ENCODE measurements at places on chromosomes 5 and 9.
A peak's percentile ranks its signal among the peaks of the same experiment; 100 is the strongest.

GRCh38 chr9:2601785-2602378 is 19.7 kb upstream of the VLDLR start:
- no peak for DNase-seq

DNA sequence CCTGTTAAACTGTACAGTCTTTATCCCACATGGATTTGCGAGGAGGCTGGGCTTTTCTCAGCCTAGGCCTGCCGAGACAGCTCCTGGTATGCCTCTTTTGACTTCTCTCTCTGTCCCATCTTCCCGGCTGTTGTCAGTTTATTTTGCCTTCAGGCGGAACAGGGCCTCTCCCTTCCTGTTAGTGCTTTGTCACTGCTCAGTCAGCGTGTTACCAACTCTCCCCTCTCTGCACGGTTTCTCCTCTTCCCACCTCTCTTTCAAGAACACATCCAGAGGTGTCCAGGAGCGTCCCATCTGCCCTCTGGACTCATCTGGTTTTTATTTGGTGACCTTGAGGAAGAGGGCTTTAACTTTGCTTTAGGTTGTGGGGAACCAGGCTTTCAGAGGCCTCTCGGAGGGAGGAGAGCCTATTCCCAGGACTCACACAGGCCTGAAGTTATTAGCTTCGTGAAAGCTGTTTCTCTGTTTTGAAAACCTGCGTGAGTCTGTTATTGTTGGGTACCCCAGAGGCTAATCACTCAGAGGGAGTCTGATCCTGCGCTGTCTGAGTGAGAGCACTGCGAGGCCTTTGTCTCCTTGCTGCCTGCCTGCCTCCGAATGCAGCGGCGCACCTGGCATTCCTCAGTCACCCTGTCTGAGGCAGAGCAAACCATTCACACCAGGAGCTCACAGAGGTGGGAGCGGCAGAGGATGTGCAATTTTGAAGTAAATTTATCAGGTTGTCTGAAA is 234.4 kb upstream of the MPDZ start:
- DNase-seq = no peak

DNA sequence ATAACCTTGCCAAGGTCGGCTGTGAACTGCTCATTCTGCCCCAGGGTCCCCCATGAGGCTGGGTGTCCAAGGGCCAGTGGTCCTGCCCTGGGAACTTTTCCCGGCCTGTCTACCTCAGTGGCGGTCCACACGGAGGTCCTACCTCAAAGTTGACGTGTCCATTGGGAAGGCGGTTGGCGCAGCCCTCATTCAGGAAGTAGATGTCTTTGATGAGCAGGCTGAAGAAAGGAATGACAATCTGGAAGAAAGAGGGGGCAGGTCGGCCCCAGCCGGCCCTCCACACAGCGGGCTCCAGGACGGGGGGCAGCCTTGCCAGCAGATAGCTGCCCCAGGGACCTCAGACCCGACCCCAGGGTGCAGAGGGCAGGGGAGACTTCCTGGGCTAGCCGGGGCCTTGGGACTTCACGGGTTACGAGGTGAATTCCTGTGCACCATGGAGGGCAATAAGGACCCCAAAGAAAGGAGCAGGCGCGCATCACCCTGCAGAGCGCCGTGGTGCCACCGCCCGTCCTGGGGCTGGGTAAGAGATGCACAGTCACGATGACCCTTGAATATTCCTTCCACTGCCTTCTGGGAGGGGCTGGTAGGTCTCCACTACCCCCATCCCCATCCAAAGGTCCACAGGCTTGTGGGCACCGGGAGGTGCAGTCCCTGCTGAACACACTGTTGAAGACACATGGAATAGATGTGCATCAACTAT is 42.9 kb upstream of the RNF130 start:
- no peak for DNase-seq

- DNase-seq = no peak
Measured at GRCh38 chr9:98842510-98842909, 35.0 kb downstream of the GALNT12 start.

GRCh38 chr5:166178411-166179080 is 2112.9 kb upstream of the WWC1 start:
- DNase-seq = no peak

GRCh38 chr9:124776618-124776953 is 347 bp upstream of the OLFML2A start:
- DNase-seq = no peak

- no peak for DNase-seq
Measured at GRCh38 chr5:83265318-83265717, 188.0 kb downstream of the XRCC4 start.

DNA sequence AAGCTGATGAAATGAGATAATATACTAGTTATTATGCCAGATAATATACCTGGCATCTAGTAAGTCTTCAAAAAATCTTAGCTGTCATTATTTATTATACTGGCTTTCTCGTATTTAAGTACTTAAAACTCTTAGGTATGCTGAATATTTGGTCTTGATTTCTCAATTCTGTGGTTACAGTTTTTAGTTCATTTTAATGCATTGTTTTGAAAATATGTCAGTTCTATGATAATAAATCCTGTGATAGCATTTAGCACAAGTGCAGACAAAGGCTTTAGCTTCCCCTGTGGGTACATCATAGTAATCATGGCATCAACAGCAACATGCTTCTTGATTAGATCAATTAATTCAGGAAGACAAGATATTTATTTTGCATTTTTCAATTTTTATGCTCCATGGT is 133.0 kb downstream of the SMC2 start:
- no peak for DNase-seq

DNA sequence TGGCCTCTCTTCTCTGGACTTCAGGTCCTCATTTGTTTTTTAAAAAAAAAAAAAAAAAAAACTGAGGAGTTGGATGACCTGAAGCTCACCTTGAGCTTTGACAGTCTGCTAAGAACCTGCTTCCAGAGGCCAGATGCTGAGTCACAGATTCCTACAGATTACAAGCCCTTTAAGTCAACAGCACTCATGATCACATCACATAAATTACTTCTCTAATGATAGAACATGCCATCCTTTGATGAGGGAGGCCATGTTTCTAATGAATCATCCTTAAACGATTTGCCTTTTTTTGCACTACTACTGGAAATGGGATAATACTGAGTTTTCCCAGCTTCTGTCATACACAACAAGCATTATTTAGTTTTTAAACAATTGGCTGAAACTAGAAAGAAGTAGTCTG is 34.2 kb upstream of the MYOT start:
- no peak for DNase-seq

DNA sequence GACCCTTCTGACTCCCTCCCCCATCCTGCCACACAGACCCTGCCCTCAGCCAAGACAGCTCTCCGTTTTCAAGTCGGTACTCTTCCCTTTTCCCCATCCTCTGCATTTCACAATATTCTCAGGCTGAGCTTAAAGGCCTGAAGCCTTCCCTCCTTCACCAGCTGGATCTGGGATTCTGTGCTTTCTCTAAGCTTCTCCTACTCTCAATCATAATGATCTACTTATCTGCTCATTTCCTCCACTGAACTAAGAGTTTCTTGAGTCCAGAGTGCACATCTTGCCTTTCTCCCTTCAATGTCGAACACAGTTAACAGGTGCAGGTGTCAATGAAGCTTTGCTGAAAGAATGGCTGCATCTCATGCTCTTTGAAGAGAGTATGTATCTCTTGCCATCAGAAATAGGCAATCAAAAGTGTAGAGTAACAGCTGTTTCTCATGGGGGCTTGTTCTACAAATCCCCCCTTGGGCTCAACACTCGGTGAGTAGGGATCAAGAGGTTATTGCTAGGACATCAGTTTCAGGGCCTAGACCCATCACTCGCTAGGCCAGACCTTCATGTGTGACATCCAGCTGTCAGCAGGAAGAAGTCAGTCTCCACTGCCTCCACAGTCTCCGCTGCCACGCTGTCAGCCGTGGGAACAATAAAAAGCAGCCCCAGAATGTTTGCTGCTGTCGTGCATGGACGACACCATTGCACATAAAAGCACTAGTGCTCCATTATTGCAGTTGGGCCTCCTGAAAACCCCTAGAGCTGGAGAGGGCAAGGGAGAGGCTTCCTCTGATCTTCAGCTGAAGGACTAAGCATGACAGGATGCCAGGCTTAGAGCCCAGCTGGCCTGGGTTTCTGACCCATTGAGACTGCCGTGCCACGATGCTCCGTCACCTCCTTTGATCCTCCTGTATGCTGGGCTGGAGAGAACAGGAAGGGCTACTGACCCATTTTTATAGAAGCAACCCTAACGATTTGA is 23.7 kb downstream of the TRAF1 start:
- DNase-seq = no peak

DNA sequence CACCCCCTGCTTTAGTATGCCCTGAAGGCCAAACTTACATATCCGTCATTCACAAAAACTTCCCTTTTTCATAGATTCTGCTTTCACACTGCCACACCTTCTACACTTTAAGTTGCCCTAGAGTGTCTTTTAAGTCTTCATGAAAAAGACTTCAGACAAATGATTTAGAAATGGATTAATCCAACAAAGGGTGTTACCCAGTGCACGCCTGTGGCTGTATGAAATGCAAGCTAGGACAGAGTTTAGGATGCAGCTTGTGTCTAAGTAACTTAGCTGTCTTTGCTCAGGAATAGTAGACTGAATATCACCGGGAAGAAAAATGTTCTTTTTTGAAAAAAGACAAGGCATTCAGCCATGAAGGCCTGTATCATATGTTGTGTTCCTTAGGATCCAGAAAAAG is 210.0 kb downstream of the MPDZ start:
- DNase-seq = no peak

DNA sequence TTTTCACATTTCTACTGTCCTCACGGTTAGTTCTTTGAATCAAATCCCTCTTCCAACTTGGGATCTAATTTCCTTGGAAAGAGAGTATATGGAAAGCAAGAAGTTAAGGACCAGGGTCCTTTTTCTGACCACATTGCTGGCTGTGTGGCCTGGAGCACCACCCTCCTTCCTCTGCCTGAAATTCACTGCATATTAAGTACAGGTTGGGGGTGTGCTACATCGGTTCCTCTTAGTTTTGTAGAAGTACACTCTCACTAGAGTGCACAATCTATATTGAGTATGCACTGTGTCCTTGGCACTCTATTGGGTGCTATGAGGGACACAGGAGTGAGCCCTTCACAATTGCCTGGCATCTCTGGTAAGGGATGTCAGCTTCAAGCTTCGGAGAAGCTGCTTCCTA is 53.8 kb upstream of the KLF9 start:
- no peak for DNase-seq

DNA sequence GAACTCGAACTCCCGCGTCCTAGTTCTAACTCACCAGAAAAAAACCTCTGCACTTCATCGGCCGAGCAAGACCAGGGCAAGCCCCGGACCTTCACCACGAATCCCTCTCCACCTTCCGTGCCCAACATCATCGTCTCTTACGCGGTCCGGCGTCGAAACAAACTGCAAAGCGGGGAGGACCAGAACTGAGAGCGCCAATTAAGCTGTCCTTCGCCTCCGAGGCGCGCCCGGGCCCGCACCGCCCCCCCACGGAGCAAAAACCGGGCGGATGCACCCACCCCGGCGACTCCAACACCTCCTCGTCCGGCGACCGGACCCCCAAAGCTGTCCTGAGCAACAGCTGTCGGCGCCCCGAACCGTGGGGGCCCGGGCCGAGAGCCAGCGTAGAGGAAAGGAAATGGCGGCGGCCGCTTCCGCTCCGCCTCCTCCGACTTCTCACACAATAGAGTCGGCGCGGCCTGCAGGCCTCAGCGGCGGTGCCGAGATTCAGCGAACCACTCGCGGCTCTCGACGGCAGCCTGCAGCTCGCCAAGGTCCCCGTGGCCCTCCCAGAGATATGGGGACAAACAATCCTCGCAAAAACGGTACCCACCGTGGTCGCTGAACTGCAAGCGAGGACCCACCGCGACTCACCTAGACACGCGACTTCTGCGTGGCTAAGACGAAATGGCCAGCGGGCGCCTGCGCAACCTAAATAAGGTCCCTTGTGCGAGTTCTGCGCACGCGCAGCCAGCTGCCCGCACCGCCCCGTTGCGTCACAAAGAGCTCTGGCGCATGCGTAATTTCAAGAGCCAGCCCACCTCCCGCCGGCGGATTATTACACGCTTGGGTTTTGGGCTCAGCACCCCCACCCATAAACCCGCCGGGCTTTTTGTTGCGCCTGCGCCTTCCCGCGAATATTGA is at the start of gene HNRNPH1:
TSS of gene HNRNPH1 (minus strand) at position 669 of the 903 bp plus-strand sequence. CDS start at position 131, 538 bp downstream.
- DNase-seq = peak; percentile 96

DNA sequence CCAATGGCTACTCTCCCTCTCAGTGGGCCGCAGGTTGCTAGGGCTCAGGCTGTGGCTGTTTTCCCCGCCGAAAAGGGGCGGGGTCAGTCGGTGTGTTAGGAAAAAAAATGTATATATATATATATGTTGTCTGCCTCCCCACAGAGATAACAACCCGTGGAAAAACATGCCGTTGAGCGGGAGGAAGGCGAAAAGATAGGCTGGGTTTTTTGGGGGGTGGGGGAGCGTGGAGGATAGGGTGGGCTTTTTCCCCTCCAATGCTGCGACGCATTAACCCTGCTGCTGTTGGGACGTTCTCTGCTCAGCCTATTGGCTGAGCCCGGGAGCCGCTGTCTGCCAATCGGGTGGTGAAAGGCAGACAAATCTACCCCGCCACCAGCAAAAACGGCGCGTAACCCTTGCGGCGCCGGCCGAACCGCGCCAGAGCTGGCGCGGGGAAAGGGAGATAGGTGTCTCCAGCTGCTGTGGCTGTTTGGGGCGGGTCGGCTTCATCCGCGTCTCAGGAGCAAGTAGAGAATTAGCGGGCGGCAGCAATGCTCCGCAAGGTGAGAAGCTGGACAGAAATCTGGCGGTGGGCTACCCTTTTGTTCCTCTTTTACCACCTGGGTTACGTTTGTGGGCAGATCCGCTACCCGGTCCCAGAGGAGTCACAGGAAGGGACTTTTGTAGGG is at the start of gene PCDHGC4:
TSS of gene PCDHGC4 (plus strand) at position 390 of the 671 bp plus-strand sequence. CDS start at position 534, 144 bp downstream.
- no peak for DNase-seq

DNA sequence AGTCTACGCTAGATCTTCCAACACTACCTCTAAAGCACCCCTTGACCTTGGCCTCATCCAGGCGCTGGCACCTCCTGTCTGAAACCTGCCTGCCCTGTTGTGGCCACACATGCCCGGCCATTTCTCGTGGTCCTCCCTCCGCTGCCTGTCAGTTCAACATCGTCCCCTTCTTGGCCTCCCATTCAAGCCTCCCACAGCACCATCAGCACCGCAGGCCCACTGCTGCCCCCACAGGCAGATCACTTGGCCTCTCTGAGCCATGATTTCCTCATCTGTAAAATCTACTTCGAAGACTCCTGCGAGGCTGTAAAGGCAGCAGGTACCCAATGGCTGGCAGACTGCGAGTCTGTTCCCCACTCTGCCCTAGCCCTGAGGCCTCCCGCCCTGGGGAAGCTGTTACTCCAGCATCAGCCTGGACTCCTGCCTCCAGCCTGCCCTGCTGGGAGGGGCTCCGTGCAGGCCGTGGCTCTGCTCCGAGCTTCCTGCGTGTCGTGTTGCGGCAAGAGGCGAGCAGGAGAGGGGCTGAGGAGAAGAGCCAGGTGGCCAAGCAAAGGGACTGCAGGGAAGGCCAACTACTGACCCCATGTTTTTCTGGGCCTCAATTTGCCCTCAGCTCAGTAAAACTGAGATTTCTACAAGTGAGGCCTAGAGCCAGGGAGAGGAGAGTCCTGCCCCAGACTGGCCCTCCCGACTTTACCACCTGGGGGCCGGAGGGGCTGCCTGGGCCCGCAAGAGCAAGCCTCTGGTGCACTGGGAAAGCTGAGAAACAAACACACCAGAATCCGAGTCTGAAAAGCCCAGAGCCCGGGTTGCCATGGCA is 70.5 kb upstream of the LRRTM2 start:
- no peak for DNase-seq

All from activated CD4-positive, alpha-beta T cell treated with anti-CD3 and anti-CD28 coated beads for 24 hours (primary cell).